ENCODE measurements at places on chromosomes 13 and 19.

GRCh38 chr19:44748426-44749254 lies at the start of gene BCL3:
Gene BCL3 (plus strand): TSS chr19:44748708. CDS start chr19:44748791, 83 bp downstream.
- peak; percentile 52 for DNase-seq

DNA sequence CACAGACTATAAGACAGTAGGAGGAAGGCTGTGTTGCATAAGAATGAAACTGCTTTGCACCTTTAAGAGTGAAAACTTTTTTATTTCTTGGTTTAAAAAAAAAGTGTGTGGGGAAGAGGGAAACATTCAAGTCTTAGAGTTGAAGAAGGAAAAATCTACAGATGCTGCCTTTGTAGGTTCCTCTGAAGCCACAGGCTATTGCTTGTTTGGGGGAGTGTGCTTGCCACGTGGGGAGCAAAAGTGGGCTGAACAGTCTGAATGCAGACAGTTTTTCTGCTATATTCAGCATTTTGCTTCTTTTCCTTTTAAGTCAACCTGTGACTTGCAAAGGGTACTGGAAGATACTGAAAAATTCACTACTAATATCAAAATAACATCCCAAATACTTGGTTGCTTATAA lies 36.9 kb downstream of the EFNB2 start:
- DNase-seq = no peak

- no peak for DNase-seq
Measured at GRCh38 chr13:95146486-95146885, 154.8 kb downstream of the ABCC4 start.

- DNase-seq = no peak
Measured at GRCh38 chr19:52648336-52649016, 10.3 kb upstream of the ZNF83 start.

GRCh38 chr13:51269039-51269438 lies 46.8 kb downstream of the FAM124A start:
- no peak for DNase-seq

DNA sequence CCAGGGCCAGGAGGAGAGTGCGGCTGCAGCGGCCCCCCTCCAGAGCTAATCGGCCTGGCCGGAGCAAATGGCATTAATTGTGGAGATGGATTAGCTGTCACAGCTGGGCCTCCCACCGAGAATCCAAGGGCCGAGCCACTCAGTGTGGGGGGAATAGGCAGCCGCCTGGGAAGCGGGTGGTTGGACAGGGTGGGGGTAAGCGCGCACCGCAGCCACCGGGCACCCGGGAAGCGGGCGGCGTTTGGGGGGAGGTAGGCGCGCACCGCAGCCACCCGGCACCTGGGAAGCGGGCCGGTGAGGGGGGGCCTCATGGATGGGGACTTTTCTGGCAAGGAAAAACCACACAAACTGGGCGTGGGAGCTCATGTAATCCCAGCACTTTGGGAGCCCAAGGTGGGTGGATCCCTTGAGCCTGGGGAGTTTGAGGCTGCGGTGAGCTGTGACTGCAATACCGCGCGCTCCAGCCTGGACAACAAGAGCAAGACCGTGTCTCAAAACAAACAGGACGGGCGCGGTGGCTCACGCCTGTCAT lies 9.7 kb downstream of the R3HDM4 start:
- no peak for DNase-seq

- no peak for DNase-seq
Measured at GRCh38 chr13:41015920-41016319, 3.2 kb downstream of the ELF1 start.

All from activated CD4-positive, CD25-positive, alpha-beta regulatory T cell treated with anti-CD3 and anti-CD28 coated beads, Interleukin-2, amount 50 U/mL, for 16 hours (primary cell).